PC-9 (cell line): ENCODE measurements at places on chromosomes 4 and X.

- DNase-seq = no peak
- H3K4me3 ChIP-seq = no peak overlapping the region
- H3K27me3 ChIP-seq = no peaks in the 10 kb centered on the region
- no peaks in the 10 kb centered on the region for H3K36me3 ChIP-seq
Observed at GRCh38 chr4:62771983-62772557, 1571.9 kb downstream of the ADGRL3 start.

DNA sequence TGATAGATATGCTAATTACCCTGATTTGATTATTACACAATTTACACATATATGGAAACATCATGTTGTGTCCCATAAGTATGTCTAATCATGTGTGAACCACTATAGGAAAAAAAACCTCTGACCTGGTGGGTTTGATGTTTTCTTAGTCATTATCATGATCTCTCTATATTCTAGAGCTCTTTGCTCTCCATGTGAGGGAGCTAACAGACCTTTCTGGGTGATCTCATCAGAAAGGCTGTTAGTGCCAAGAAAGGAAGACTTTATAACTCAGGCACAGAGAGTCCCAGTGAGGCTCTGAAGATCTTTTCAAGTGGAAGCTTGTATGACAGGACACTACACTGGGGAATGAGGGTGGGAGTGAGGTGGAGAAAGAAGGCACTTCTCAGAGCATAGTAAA, 527.7 kb upstream of the MAGEB2 start:
- no peak for DNase-seq
- H3K4me3 ChIP-seq = no peak overlapping the region
- no peaks in the 10 kb centered on the region for H3K4me1 ChIP-seq
- H3K36me3 ChIP-seq = no peaks in the 10 kb centered on the region
- no peak overlapping the region for H3K27ac ChIP-seq

DNA sequence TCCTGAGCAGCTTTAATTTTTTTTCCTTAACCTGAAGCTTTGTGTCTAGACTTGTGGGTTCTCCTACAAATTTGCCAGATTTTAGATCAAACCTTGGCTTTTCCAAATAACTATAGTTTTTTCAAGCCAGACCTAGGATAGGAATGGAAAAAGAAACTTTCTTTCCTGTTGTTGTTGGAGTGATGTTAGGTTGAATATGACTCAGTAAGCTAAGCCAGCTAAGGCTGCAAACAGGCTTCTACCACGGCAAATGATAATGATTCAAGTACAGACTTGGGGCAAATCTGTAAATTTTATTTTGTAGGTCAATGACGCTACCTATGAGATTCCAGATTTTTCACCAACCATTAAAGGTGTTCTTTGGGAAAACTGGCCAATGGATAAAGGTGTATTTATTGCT, 45.6 kb downstream of the WDR19 start:
- no peak for DNase-seq
- no peak overlapping the region for H3K4me3 ChIP-seq
- no peaks in the 10 kb centered on the region for H3K4me1 ChIP-seq
- no peaks in the 10 kb centered on the region for H3K27me3 ChIP-seq
- no peaks in the 10 kb centered on the region for H3K36me3 ChIP-seq

DNA sequence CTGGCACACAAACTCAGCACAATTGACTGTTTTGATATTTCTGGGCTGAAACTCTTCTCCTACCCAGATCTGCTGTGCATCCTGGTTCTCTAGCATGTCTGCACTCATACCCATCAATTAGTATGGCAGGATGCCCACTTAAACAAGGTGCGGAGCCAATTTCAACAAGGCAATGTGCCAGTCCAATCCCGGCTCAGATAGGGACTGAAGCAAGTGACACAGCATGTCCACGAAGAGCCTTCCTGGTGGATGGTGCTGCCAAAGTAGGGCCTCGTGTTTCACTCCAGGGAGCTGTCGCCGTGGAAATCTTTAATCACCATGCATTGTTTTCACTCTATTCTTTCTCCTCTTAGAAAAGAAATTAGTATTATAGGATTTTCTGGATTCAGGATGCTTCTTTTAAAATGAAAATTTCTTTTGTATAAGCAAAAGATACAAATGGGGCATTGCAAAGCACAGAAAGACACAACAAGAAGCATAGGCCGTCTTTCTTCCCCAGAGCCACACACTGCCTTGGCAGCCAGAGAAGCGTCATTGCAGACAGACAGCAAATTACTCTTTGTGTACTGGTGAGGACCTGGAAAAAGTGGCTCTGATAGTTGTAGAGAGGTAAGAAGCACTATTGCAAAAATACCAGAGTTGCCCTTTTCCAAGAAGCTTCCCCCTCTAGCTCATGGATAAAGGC, 40.6 kb upstream of the LSM6 start:
- no peak overlapping the region for H3K4me3 ChIP-seq
- DNase-seq = no peak
- no peak overlapping the region for H3K27ac ChIP-seq
- no peaks in the 10 kb centered on the region for H3K4me1 ChIP-seq
- no peaks in the 10 kb centered on the region for H3K27me3 ChIP-seq

DNA sequence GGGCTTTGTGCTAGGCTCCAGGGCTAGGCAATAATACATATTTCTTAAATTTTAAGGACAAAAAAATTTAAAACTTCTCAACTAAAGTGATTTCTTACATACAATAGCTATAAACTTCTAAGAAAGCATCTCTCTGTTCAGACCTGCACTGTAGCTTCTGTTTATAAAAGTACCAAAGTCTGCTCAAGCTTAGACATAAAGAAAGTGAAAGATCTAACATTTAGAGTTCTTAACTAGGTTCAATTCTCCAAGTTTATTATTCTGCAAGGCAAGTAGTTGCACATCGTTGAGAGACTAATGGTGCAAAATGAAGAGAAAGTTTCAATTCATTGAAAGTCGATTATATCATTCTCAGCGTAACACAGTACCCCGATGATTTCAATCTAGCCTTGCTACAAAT, 857.4 kb upstream of the HTR2C start:
- H3K27me3 ChIP-seq = no peaks in the 10 kb centered on the region
- H3K4me3 ChIP-seq = no peak overlapping the region
- no peaks in the 10 kb centered on the region for H3K4me1 ChIP-seq
- H3K36me3 ChIP-seq = no peaks in the 10 kb centered on the region
- H3K27ac ChIP-seq = no peak overlapping the region
